ENCODE measurements at places on chromosomes 11 and 22. TPM values are rescaled to one million over a fixed set of nuclear protein-coding genes. Genes with fewer than 3 reads are reported as not detected.

DNA sequence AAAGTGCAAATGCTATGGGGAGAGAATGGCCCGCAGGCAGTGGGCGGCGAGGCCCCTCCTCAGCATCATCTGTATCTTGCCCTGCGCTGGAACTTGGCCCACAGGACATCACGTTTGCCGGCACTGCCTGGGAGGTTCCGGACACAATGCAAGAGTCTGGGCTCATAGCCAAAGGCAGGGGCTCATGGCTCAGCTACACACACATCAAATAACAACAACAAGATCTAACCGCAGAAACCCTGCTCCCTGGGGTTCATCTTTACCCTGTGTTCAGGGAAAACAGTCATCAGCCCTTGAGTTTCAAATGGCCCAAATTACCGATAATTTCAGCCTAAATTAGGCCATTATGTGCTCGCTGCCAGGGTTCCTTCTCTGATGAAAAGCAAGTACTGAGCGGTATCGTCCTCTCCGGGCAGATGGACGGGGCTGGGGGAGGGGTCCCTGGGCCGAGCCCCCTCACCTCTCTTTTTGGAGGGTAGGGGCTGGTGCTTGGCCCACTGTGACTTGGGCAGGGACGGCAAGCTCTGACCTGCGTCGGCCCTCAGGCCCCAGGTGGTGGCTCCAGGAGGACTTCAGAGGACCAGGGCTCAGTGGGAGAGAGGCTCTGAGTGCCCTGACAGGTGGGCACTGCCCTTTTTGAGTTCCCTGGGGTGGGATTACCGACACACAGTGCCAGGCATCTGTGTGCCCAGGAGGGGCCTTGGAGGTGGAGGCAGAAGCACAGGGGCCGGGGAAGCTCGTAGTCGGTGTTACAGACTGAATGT lies 25.0 kb upstream of the GAL start:
- DNase-seq: peak; percentile 98

The ABTB2 gene
- 2.8 TPM for total RNA-seq

GRCh38 chr11:69170704-69171103 lies 15.0 kb downstream of the SMIM38 start:
- no peak for DNase-seq

The SLC39A13 gene
- 83.8 TPM for total RNA-seq

DNA sequence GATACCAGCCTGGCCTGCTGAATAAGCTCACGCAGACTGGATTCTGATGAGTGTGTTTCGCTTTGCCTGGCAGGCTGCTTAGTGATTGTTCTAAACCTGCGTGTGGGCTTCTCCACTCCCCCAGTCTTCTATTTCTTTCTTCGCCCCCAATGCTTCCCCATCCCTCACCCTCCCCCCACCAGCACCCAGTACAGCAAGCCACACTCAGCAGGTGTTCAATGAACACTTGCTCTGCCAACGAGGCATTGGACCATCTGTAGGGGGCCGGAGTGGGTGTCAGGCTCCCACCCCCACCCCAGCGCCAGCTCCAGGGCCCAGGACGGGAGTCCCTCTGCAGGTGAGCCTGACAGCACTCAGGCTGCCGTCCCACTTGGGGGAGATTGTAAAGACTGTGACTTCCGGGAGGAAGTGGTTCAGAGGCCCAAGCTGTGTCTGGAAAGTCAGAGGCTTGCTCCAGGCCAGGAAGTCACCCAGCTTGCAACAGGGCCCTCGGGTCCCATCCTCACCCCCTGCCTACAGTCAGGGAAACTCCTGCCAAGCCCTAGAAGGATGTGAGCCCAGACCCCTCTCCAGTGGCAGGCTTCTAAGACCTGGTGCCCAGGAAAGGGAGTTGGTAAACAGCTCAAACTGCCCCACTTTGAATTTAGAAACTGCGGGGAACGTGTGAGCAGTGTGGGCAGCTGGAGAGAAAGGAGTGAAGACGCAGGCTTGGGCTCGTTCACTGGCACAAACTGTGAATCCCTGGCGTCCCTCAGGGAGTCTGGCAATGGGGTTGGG lies 66.3 kb upstream of the PRDM11 start:
- DNase-seq: peak; percentile 27

- DNase-seq: peak; percentile 79
Observed at GRCh38 chr11:17384002-17384511, 4.4 kb downstream of the KCNJ11 start.

The ANKK1 gene
- 0.77 TPM for total RNA-seq

The MPPED1 gene
- 0.65 TPM for total RNA-seq

DNA sequence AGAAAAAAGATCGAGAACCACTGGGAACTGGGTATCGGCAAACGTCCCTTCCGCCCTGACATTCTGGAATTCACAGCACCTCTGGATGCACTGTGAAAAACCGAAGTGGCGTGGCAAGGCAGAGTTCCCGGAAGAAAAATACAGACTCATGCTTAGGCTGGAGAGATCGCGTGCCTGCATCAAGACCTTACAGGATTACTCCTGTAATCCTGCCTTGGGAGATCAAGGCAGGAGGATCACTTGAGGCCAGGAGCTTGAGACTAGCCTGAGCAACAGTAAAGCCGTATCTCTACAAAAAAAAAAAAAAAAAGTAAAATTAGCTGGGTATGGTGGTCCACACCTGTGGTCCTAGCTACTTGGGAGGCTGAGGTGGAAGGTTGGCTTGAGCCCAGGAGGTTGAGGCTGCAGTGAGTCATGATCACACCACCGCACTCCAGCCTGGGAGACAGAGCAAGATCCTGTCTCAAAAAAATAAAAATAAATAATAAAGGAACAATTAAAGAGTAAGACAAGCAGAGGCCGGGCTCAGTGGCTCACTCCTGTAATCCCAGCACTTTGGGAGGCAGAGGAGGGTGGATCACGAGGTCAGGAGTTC lies 19.9 kb upstream of the TEF start:
- no peak for DNase-seq

The CRYBB1 gene
- 0.34 TPM for total RNA-seq

GRCh38 chr11:70851907-70852306 lies 400.5 kb downstream of the SHANK2 start:
- DNase-seq: no peak

DNA sequence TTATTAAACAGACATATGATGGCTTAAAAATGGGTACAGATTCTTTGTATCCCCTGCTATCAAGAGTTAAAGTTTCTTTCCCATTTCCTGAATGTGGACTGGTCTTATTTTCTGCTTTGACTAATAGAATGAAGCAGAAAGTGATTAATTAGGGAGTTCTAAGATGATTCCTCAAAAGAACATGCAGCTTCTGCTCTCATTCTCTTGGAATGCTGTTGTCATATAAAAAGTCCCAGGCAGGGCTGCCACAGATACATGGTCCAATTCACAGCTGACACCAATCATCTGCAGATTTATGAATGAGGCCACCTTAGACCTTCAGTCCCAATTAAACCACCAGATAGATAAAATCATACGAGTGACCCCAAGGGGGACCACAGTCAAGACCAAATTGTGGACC lies 844.5 kb upstream of the RAG2 start:
- DNase-seq: no peak

DNA sequence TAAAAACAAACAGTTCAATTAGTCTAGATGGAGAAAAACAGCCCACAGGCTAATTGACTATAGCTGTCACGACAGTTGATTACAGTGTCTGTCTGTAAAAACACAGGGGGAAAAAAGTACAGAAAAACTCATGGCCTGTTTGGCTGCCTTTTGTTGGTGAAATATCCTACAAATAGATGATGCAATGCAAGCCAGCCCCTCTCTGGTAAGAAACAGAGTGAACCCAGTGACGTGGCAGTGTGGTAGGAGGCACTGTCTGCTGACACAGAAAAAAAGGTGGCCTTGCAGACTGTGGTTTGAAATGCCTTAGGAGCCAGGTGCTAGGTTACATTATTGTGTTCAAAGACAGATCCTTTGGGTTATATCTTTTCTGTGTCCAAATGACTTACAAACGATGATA lies 431.4 kb upstream of the CCDC90B start:
- DNase-seq: no peak

- no peak for DNase-seq
Observed at GRCh38 chr11:43440486-43440885, 81.8 kb downstream of the TTC17 start.

GRCh38 chr22:25131198-25131887 lies 68.3 kb upstream of the CRYBB3 start:
- DNase-seq: no peak

The UPB1 gene
- total RNA-seq: 2.1 TPM

GRCh38 chr22:31947296-31947695 lies 3.0 kb downstream of the YWHAH start:
- peak; percentile 41 for DNase-seq

DNA sequence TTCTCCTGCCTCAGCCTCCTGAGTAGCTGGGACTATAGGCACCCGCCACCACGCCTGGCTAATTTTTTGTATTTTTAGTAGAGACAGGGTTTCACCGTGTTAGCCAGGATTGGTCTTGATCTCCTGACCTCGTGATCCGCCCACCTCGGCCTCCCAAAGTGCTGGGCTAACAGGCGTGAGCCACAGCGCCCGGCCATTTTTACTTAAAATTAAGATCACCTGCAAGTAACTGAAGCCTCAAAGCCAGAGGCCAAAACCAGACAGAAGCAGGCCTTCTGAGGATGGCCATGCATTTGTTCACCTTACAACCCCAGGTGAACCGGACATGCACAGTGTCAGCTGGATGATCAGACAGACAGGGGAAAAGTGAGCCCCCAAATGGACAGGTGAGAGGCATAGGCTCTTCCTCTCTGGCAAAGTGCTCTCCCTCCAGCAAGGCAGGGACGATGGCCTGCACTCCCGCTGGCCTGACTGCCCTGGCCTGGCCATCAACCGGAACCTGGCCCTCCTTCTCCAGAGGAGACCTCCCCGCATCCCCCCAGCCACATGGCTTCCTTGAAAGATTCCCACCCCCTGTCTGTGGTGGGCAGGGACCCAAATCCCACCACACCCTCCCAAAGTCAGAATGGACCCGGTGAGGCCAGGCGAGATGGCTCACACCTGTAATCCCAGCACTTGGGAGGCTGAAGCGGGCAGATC lies 25.9 kb downstream of the APOBEC3H start:
- DNase-seq: no peak

GRCh38 chr11:24645563-24645962 lies 148.7 kb downstream of the LUZP2 start:
- no peak for DNase-seq

The TTLL12 gene
- total RNA-seq: 35.5 TPM

DNA sequence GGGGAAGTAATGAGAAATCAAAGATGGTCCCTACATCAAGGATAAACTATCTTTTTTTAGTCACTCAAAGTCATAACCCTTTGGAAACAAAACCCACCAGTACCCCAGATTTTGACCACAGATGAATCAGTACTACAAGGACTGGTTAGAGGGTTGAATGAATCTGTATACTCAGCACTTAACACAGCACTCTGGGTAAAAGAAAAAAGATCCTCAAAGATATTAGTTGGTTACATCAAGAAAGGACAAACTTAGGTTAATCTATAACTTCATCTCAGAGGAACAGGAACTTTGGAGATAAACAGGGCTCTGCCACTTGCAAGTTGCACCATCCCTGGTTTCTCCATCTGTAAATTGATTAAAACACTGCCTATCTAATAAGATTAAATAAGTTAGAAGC lies 18.8 kb downstream of the SC5D start:
- DNase-seq: no peak

DNA sequence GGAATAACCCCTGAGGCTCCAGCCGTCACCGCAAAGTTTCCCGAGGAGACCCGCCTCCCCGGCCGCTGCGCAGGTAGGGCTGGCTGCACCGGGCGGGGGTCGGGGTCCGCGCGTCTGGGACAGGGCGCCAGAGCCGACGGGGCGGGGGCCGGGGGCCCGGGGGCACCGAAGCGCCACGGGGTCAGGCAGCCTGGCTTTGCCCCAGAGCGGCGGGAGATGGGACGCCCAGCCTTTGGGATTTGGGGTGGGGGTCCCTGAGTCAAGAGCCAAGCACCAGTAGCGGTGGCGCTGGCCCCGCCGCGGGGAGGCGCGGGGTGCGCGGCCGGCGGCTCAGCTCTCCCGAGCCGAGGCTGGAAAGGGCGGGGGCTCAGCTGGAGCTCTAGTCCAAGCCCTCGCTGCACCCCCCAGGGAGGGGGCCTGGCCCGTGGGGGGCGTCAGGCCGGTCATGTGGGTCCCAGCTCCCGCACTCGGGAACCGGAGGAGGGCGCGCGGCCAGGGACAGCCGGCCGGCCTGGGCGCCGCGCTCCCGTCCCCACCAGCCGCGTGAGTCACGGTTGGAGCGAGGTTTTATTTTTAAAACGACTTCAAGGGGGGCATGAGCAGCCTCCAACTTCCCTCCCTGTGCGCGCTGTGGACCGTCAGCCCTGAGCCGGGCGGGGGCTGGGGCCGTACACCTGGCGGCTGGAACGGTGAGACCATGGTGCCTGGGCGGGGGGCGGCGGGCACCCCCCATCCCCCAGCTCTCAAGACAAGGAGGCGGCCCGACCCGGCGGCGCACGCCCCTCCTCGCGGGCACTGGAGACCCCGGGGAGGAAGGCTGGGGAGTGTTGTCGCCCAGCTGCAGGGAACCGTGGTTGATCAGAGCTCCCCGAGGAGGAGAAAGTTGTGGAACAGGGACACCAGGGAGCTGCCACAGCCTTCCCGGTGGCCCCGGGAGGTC lies 626 bp downstream of the FLRT1 start:
- peak; percentile 66 for DNase-seq

- peak; percentile 58 for DNase-seq
Observed at GRCh38 chr22:20748731-20749428, 25.0 kb upstream of the SERPIND1 start.

- peak; percentile 71 for DNase-seq
Observed at GRCh38 chr11:16603890-16604793, 134.3 kb upstream of the C11orf58 start.

DNA sequence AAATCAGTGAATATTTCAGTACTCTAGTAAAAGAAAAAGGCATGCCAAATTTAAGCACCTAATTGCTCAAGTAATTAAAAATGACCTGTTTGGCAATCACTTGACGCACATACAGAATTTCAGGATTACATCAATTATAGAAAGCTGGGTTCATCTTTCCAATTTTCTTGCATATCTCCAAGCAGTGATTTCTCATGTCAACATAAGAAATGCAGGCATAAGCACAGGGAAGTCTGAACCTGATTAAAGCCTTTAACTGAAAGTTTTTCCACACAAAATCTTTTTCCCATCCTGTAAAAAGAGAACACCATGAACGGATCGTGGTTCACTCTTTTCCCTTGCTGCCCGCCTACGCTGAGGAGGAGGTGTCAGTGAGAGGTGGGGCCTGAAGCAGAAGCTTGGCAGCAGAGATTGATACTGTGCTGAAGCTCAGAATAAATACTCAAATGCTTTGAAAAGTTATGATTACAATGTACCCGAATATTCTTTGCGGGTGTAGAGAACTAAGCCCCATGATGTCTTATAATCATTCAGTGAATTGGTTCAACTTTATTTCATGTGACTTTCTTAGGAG lies 704.1 kb upstream of the CCDC90B start:
- DNase-seq: no peak

DNA sequence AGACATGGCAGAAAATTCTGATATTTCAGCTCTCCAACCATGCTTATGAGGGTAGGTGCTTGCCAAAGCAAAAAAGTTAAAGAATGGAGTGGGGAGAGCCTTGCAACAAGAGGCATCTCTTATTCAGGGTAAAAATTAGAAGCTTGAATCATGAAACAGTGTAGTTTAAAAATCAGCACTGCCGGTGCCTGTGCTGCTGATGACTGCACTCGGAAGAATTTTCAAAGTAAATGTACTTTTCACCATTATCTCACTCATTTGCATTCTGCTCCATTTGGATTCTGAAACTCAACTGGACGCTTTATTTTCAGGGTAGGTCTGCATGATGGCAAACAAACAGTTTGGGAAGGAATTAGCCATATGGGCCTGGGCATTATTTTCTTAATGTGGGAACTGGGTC lies 126.3 kb downstream of the KIRREL3 start:
- no peak for DNase-seq

- DNase-seq: peak; percentile 63
Observed at GRCh38 chr11:125313271-125314219, 149.0 kb downstream of the PKNOX2 start.

- DNase-seq: no peak
Observed at GRCh38 chr11:83191986-83192385, 1.5 kb upstream of the ANKRD42 start.

All from lung (tissue), 17 donors.